MG63 (cell line): ENCODE measurements at places on chromosomes 6 and 20. TPM values are rescaled to one million over a fixed set of nuclear protein-coding genes. Genes with fewer than 3 reads are reported as not detected.

DNA sequence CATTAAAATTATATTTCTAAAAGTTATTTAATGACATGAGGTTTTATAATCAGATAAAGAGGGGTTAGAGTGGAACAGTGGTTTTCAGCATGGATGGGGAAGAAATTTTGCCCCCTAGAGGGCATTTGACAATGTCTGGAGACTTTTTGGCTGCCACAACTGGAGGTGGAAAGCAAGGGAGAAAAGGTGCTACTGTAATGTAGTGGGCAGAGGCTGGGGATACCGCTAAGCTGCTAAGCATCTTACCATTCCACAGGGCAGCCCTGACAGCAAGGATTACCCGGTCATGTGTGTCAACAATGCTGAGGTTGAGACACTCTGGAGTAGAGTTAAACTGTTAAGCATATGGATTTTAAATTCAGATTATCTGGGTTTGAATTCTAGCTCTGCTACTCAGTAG is 52.9 kb upstream of the FABP7 start:
- no peak for DNase-seq

- no peak for DNase-seq
Measured at GRCh38 chr6:157117431-157118095, 205.8 kb downstream of the TMEM242 start.

PRRT1 gene
- not detected in 2 replicates for total RNA-seq

DNA sequence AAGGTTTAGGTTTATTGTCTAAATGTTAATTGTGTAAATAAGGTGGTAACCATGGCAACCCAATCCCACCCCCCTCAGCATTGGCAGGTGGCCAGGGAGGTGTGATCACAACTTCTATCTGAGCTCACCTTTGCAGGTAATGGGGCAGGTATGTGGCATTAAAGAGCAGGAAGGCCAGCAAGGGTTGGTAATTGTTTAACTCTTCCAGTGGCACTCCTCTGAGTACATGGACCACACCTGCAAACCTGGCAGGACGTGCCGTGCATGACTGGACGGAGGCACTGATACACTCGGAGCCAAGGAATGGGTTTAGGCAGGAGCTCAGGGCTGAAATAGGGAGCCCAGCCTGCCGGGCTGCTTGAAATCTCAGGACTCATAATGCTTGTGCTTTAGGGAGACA is 107.0 kb upstream of the BMP2 start:
- no peak for DNase-seq

SLC17A9 gene
- total RNA-seq: not detected in 2 replicates

DNA sequence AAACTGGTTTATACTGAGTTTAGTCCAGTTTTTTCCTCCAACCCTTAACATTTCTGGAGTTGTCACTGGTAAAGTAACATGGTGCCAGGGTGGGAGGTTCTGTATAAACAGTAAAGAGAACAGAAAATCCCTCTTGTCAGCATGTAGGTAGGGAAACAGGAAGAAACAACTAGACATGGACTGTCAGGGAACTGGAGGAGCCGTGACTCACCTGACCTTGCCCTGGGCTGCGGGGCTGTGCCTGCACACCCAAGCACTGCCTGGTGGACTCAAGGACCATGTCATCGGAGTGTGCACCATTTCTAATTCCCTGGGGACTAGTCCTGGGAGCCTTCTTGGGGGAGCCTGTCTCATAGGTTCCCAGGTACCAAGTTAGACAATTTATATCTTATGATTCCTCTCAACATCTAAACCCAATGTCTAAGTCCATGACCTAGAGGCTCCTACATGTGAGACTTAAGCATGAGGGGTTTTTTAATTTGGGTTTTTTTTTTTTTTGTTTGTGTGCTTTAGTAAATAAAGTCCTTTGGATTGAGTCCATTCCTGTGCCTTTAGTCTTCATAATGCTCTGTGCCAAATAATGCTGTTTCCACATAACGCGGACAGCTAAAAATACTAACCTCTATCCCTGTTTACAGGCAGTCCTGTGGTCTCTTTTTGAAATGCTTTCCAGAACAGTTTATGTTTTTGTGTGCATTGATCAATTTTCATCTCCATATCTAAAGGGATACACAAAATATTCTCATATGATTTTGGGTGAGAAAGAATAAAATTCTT is 136.9 kb upstream of the SUPT3H start:
- no peak for DNase-seq

DNA sequence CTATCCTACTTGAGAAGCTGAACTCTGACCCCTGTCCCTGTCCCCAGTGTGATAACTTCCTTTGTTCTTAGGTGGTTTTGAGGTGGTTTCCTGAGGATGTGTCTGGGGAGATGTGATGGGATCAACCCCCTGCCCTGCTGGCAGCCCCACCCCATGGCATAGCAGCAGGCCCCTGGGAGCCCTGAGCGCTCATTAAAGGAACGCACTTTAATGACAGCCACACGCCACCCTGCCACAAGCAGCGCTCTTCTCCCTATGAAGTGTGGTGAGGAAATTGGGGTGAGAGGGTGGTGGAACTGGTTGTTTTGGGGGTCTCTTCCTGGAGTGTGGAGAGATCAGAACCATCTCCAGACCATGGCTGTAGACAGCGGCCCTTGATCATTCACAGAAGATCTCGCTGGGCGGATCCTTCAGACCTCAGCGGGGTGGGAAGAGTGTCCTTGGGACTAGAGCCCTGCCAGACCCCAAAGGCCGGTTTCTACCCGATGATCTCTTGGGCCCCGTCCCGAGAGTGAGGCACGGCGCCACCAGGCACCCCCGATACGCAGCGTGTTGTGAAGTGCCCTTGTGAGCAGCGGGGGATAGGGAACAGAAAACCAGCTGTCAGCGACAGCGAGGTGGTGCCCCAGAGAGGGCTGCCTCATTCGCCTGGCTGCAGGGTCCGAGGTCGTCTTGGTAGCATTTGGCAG is 45.4 kb downstream of the SYNJ2 start:
- no peak for DNase-seq

DNA sequence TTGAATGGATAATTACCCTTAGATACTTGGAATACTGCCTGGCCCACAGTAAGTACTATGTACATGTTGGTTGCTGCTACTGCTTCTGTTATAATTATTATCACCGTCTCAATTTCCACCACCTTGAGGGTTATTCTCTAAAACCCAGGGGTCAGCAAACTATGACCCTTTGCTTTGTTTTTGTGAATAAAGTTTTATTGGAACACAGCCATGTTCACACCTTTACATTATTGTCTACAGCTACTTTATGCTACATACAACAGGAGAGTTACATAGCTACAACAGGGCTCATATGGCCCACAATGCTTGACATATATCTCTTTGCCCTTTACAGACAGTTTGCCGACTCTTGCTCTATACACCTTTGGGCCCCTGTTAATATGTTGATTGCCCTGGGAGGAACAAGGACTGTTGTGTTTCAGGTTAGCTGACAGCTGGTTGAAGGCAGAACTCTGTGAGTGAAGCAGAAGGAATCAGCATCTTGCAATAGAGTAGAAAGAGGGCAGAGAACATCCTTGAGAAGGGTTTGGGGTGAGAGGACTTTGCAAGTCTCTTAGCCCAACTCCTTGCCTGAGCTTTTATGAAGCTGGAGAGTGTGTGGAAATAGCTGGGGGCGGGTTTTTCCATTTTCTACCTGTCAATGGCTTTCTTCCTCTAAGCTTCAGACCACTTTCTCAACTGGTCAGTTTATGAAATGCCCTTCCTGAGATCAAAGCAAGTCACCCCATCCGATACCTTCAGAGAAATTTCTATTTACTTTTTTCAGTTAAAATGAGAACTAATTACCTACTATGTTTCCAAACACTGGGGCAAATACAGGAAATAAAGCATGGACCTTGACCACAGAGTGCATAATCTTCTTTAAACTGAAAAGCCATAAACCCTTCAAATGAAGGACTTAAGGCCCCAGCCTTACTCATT is 3.5 kb upstream of the MEP1A start:
- DNase-seq: no peak

DNA sequence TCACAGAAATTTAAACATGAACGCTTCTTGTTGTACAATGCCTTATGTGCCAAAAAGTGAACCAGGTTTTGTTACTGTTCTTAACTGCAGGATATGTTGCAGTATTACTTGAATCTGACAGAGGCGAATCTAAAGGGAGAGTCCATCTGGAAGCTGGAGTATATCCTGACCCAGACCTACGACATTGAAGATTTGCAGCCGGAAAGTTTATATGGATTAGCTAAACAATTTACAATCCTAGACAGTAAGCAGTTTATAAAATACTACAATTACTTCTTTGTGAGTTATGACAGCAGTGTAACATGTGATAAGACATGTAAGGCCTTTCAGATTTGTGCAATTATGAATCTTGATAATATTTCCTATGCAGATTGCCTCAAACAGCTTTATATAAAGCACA is 19.9 kb downstream of the SMPDL3A start:
- no peak for DNase-seq

DNA sequence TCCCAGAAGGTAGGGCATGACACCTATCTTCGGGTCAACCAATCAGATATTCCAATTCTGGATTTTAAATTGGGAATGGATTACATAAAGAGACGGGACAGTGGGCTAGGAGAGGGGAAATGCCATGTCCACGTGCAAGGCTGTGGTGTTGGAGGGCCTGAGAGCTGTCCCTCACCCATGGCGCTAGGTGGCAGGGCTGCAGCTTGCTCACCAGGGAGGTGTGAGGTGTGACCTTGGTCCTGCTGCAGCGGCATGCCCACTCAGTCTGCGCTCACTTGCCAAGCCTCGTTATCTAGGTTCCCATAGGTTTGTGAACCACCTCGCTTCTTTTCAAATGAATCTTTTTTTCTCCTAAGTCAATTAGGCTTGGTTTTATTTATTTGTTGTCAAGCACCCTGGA is 19.4 kb upstream of the CST3 start:
- DNase-seq: no peak

GRCh38 chr6:134256862-134257261 is 61.0 kb downstream of the SGK1 start:
- no peak for DNase-seq

DNA sequence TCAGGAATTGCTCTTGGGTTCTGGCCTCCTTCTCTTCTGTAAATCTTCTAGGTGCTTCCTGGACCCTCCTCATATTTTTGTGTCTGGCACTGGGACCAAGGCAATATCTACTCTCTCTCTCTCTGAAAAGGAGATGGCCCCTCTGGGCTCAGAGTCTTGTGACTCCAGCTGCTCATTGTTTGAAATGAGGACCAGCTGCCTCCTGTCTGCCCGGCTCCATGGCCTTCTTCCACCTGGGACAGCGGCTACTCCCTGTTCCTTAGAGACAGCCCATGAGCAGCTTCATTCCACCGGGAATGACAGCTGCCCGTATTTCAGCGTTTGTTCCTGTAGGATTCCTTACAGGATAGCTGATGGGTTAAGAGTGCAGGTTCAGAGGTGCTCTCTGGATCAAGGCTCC is 2.9 kb downstream of the TGM3 start:
- no peak for DNase-seq

- DNase-seq: no peak
Measured at GRCh38 chr20:61356196-61356595, 104.1 kb downstream of the CDH4 start.

GRCh38 chr6:39330476-39330875 is 8.0 kb upstream of the KCNK16 start:
- DNase-seq: no peak

DNA sequence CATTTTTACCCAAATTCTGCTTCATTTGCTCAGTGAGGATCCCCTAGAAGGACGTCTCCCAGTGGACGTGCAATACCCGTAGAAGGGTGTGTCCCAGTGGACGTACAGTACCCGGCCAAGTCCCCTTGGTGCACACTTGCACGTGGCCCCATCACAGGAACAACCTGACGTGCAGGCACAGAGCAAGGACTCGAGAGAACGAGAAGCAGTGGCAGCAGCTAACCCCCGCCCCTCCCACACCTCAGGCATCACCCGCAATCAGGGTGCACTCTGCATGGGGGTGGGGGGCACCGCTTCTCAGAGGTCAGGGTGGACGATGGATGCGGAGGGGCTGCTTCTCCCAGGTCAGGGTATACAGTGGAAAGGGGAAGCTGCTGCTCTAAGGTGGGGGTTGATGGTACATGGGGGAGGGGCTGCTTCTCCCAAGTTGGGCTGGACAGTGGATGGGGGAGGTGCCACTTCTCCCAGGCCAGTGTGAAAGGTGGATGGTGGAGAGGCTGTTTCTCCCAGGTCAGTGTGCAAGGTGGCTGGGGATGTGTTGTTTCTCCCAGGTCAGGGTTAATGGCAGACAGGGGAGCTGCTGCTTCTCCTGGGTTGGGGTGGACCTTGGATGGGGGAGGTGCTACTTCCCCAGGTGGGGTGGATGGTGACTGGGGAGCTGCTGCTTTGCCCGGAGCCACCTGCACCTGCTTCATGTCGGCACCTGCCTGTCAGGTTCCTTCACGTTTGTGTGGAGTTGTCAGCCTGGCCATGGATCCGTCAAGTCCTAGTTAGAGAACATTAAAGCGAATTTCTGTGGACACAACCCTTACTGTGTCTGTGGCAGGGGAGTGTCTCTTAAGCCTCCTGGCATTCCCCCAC is 1.0 kb upstream of the THBS2 start:
- DNase-seq: no peak

DNA sequence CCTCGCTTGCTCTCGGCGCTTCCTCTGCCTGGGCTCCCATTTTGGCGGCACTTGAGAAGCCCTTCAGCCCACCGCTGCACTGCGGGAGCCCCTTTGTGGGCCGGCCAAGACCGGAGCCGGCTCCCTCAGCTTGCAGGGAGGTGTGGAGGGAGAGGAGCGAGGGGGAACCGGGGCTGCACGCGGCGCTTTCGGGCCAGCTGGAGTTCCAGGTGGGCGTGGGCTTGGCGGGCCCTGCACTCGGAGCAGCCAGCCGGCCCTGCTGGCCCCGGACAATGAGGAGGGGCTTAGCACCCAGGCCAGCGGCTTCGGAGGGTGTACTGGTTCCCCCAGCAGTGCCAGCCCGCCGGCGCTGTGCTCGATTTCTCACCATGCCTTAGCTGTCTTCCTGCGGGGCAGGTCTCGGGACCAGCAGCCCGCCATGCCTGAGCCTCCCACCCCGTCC is 10.2 kb upstream of the SRPK1 start:
- DNase-seq: no peak

- DNase-seq: no peak
Measured at GRCh38 chr6:39378175-39378959, 55.9 kb upstream of the KCNK16 start.

DNA sequence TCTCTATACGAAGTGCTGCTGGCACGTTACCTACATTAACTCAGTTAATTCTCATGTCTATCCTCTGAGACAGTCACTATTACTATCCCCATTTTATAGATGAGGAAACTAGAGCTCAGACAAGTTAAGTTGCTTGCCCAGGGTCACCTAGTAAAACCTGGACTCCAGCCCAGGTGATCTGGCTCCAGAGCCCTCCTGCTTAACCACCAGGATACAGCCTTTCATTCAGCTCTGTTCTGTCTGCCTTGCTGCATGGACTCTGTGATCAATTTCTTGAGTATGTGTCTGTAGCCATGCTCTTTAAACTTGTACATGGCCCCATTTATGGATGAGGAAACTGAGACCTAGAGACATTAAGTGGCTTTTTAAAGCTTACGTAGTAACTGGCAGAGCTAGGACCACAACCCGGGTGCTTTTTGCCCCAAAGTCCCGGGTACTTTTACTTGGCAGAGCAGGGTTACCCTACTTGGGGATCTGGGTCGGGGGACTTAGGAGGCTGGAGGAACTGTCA is 4.7 kb downstream of the CDKN1A start:
- no peak for DNase-seq

LSM14B gene
- total RNA-seq: 59.2 and 81.7 TPM in 2 replicates

PNPLA1 gene
- not detected in 2 replicates for total RNA-seq

MAS1 gene
- total RNA-seq: not detected in 2 replicates

- DNase-seq: no peak
Measured at GRCh38 chr6:107230024-107230423, 114.7 kb upstream of the BEND3 start.

PPP1R3G gene
- total RNA-seq: 0.16 TPM in 1 of 2 replicates, not detected in the other

PDE10A gene
- total RNA-seq: 0.10 and 1.3 TPM in 2 replicates

- DNase-seq: peak; percentile 36
Measured at GRCh38 chr20:37179683-37180524, 556 bp upstream of the MROH8 start.

RNF182 gene
- total RNA-seq: 0.23 and 0.42 TPM in 2 replicates
